NCI-H82 (cell line): ENCODE measurements at places on chromosomes 2 and 18.

DNA sequence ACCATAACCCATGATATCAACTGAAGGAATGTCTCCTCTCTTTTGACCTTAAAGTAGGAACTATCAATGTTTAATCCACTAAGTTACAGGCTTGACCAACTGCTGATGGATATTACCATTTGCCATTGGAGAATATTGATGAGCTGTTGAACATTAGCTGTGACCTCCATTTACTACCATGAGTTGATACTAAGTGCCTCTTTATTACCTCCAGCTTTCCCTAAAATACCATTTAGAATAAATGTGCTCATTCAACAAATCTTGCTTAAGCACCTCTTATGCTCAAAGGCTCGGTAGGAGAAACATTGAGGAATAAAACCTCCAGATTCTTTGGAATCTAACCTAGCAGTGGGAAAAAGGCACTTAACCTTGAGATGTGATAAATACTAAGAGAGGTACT is 81.2 kb downstream of the FAM124B start:
- DNase-seq = no peak

GRCh38 chr2:98524168-98524567 is 79.5 kb downstream of the INPP4A start:
- no peak for DNase-seq

- DNase-seq = peak; percentile 55
Observed at GRCh38 chr18:57433934-57434535, 1.1 kb upstream of the ONECUT2 start.

DNA sequence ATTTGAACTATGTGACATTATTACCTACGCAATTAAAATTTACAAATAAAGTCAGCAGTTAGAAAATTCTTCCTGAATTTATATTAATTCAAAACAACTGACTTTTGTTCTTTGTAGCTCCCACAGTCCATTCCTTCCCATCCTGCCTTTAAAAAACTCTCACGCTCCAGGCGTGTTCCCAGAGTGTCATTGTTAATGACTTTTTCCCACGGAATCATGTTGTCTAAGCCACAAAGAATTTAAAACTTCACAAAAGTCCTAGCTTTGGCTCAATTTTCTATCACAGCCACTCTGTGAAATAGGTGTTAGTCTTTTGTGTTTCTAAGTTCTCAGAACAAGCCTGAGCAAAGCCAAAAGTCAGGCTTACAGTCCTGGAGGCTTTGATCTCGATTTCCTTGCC is 26.5 kb downstream of the SLC1A4 start:
- no peak for DNase-seq

GRCh38 chr18:74147491-74147778 is 199 bp downstream of the FBXO15 start:
- no peak for DNase-seq

GRCh38 chr2:160967523-160967922 is 192.7 kb upstream of the TANK start:
- peak; percentile 25 for DNase-seq

- DNase-seq = peak; percentile 22
Observed at GRCh38 chr2:118784860-118785259, 62.6 kb downstream of the EN1 start.

DNA sequence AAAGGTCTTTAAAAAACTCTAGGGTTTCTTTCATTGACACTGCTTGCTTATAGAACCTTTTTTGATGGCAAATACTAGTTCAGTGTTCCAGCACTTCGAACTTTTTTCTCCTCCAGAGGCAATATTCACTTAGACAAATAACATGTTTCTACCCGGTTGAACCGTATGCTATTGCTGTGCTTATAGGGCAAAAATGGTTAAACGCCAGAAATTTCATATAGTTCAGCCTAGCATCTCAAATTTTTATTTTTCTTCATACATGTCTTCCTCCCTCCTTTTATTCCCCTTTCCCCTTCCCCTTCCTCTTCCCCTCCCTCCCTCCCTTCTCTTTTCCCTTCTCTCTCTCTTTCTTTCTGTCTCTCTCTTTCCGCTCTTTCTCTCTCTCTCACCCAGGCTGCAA is 96.9 kb upstream of the FSHR start:
- DNase-seq = no peak

GRCh38 chr2:153476816-153477635 is 1.5 kb downstream of the RPRM start:
- peak; percentile 88 for DNase-seq

DNA sequence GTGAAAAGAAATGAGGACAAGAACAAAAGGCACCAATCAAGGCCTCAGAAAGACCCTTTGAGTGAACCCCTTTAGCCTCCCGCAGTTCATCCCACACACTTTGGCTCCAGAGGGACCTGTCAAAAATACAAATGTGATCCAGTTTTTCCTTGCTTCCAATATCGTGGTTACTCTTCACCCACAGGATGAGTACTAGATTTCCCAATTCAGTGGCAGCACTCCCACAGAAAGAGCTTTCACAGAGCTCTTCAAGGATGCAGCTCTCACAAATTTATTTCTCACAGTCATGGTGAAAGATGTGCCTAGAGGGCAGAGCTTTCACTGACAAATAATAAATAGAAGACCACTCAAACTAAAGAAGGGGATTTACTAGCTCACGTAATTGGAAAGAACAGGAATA is 3.0 kb upstream of the GFPT1 start:
- DNase-seq = no peak
